Naive thymus-derived CD8-positive, alpha-beta T cell (primary cell): ENCODE measurements at places on chromosomes 16 and 17.

GRCh38 chr17:59814685-59815084, 78.1 kb downstream of the TUBD1 start:
- no peak for DNase-seq

DNA sequence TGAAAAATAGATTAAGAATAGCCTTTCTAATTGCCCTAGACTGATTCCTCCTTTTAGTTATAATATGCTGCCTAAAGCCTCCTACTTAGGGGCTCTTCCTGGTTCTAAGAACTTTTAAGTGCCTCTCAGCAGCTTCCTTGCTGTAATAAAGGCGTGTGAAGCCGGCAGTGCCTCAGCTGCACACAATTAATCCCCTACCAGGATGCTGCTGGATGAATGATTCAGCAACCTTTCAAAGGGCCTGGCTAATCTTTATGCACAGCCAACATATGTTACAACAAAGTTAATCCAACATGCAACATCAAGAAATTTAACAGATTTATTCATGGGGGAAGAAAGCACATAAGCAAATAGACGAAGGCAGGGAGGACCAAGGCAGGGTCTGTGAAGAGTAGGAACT, 145.2 kb downstream of the PMP22 start:
- no peak for DNase-seq

DNA sequence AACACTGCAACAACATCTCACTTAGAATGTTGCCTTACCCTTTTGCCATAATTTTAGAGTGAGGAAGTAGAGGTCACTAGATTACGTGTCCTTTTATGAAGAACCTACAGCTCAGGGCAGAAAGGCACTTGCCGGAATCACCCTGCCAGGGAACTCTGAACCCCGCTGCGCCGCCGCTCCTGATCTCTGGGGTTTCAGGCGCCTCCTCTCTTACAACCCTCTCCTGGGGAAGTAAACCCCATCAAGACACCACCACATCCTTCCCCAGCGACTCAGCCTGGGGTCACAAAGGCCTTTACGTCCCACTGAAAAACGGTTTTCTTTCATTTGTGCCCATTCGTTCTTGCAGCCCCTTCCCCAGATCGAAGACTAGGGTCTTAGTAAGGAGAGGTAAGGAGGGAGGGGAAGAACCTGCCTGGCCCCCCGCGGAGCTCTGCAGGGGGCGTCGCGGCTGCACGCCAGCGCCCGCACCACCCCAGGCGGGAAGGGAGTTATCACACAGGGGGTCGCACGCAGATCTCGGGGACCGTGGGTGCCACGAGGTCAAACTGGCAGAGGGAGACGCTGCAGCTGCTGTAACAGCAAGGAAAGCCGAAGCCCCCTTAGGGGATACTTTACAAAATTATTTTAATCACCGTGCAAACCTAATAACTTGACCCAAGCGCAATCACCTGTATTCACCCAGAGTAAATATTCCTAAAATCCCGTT, 1.0 kb upstream of the HLF start:
- no peak for DNase-seq

- no peak for DNase-seq
These were observed 11.7 kb upstream of the CACNA1H start for GRCh38 chr16:1141191-1141590.

DNA sequence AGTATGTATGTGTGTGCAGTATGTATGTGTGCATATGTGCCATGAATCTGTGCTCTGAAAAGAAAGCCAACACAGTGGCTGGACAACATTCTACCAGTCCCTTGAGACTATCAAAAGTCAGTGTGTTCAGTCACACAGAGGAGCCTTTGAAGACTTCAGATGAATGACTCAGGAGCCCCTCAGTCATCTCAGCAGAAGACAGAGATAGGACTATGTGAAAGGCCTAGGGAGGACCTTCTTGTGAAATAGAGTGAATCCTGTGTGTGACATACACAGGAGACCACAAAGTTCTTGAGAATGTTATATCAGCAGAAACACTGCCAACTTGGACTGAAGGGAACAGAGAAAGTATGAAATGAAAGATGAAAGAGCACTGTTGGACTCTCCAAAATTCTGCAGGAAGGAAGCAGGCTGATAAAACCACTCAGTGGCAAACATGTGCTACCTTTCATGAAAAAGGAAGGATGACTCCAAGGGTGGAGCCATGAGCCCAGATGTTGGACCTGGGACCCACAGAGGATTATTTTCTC, 108.4 kb downstream of the METRNL start:
- DNase-seq: no peak

GRCh38 chr16:81070979-81071378, 6.1 kb downstream of the C16orf46 start:
- no peak for DNase-seq

- no peak for DNase-seq
These were observed 1.2 kb upstream of the CES1 start for GRCh38 chr16:55834049-55834448.

GRCh38 chr17:8829036-8829941, 30.1 kb upstream of the MFSD6L start:
- no peak for DNase-seq

- DNase-seq: no peak
These were observed 21.2 kb downstream of the ESRP2 start for GRCh38 chr16:68214726-68215125.
